ENCODE measurements at places on chromosomes 5 and 9. TPM values are rescaled to one million over a fixed set of nuclear protein-coding genes. Genes with fewer than 3 reads are reported as not detected.

Gene NMRK1
- 23.1 TPM for total RNA-seq

Gene SSBP2
- total RNA-seq: 80.3 TPM

Gene PRSS3
- total RNA-seq: 64.0 TPM

Gene ZFR
- total RNA-seq: 55.4 TPM

Gene PDLIM7
- total RNA-seq: 33.7 TPM

Gene RALGPS1
- 8.9 TPM for total RNA-seq

Gene WDR38
- total RNA-seq: not detected

GRCh38 chr5:9370256-9370655 is 175.6 kb downstream of the SEMA5A start:
- H3K27ac ChIP-seq: peak overlapping the region; percentile 11
- H3K36me3 ChIP-seq: no peaks in the 10 kb centered on the region
- DNase-seq: no peak
- no peaks in the 10 kb centered on the region for H3K4me1 ChIP-seq

GRCh38 chr5:8884029-8884428 is 661.8 kb downstream of the SEMA5A start:
- H3K36me3 ChIP-seq: no peaks in the 10 kb centered on the region
- no peak overlapping the region for H3K27ac ChIP-seq
- H3K4me3 ChIP-seq: no peak overlapping the region
- H3K27me3 ChIP-seq: no peaks in the 10 kb centered on the region
- DNase-seq: no peak
- no peaks in the 10 kb centered on the region for H3K4me1 ChIP-seq

GRCh38 chr5:78190402-78190801 is 104.1 kb downstream of the AP3B1 start:
- H3K27ac ChIP-seq: peak overlapping the region; percentile 23
- H3K27me3 ChIP-seq: no peaks in the 10 kb centered on the region
- no peaks in the 10 kb centered on the region for H3K4me1 ChIP-seq
- H3K36me3 ChIP-seq: peaks cover 3% of the 10 kb centered on the region
- DNase-seq: no peak

GRCh38 chr9:68697851-68698250 is 7.2 kb upstream of the PIP5K1B start:
- no peak overlapping the region for H3K4me3 ChIP-seq
- H3K27ac ChIP-seq: no peak overlapping the region
- H3K27me3 ChIP-seq: no peaks in the 10 kb centered on the region
- no peak for DNase-seq
- H3K4me1 ChIP-seq: no peaks in the 10 kb centered on the region

- no peaks in the 10 kb centered on the region for H3K27me3 ChIP-seq
- no peaks in the 10 kb centered on the region for H3K36me3 ChIP-seq
- peak overlapping the region; percentile 94 for H3K27ac ChIP-seq
- H3K4me3 ChIP-seq: no peak overlapping the region
- DNase-seq: no peak
- peaks cover 37% of the 10 kb centered on the region for H3K4me1 ChIP-seq
These were observed 29.8 kb downstream of the NCS1 start for GRCh38 chr9:130201974-130202373.

DNA sequence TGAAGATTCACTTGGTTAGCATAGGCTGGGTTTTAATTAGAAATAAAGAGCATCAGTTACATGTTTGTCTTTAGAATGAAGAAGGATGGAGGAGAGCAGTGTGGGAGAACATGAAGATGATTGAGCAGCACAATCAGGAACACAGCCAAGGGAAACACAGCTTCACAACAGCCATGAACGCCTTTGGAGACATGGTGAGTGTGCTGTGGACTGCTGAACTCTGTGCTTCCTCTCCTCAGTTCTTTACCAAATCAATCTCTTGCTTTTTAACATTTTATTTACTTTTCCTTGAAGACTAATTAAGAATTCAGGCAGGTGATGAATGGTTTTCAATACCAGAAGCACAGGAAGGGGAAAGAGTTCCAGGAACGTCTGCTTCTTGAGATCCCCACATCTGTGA is 38.2 kb upstream of the SPATA31E1 start:
- no peaks in the 10 kb centered on the region for H3K36me3 ChIP-seq
- no peak overlapping the region for H3K27ac ChIP-seq
- no peaks in the 10 kb centered on the region for H3K27me3 ChIP-seq

- no peak overlapping the region for H3K27ac ChIP-seq
- no peak overlapping the region for H3K4me3 ChIP-seq
- DNase-seq: no peak
- no peaks in the 10 kb centered on the region for H3K27me3 ChIP-seq
These were observed 215.0 kb downstream of the MELK start for GRCh38 chr9:36787709-36788108.

DNA sequence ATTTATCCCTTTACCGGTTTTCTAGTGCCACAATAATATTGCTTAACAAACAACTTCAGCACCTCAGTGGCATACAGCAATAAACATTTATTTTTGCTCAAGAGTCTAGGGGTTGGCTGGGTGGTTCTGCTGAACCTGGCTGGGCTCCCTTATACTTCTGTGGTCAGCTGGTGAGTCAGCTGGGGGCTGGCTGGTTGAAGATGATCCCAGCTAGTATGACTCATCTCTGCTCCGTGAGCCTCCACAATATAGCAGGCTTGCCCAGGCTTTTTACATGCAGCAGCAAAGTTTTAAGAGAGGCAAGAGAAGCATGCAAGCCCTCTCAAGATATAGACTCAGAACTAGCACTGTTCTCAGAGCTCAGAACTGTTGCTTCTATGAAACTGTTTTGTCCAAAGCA is 523.5 kb upstream of the CLINT1 start:
- H3K4me3 ChIP-seq: no peak overlapping the region
- DNase-seq: peak; percentile 4
- no peaks in the 10 kb centered on the region for H3K36me3 ChIP-seq

DNA sequence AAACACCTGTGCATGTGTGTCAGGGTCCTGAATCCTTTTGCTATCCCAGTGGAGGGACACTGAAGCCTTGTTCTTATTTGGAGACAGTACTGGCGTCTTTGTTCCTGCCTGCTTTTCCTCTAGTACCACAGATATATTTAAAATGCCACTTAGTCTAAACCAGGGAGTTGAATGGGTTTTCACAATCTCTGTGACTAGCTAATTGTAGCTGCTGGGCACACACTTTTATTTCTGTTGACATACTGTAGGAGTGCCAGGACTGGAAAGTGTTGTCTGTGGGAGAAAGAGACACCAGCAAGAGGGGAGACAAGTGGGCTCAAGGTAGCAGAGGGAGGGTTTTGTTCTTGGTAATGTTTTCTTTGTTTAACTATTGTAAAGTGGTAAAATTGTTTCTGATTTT is 174.0 kb upstream of the SV2C start:
- DNase-seq: no peak
- no peaks in the 10 kb centered on the region for H3K27me3 ChIP-seq
- H3K36me3 ChIP-seq: no peaks in the 10 kb centered on the region
- H3K4me1 ChIP-seq: no peaks in the 10 kb centered on the region
- H3K4me3 ChIP-seq: no peak overlapping the region

Data from esophagus squamous epithelium (tissue), 5 donors.